ENCODE measurements at places on chromosomes 5 and 9.

GRCh38 chr9:113798062-113799030, 77.8 kb upstream of the ZNF618 start:
- H3K27me3 ChIP-seq: peaks cover 4% of the 10 kb centered on the region
- no peak overlapping the region for H3K4me3 ChIP-seq
- H3K27ac ChIP-seq: no peak overlapping the region
- H3K4me1 ChIP-seq: no peaks in the 10 kb centered on the region
- no peaks in the 10 kb centered on the region for H3K36me3 ChIP-seq
- no peak for DNase-seq

GRCh38 chr9:25678147-25678666, at the start of gene TUSC1:
Gene TUSC1 (minus strand): TSS chr9:25678444. CDS start chr9:25678312, 132 bp downstream.
- H3K27ac ChIP-seq: no peak within 1 kb of the TSS
- H3K4me1 ChIP-seq: no peaks in the 10 kb centered on the region
- DNase-seq: no peak
- no peak within 1 kb of the TSS for H3K4me3 ChIP-seq
- no peaks in the 10 kb centered on the region for H3K36me3 ChIP-seq

DNA sequence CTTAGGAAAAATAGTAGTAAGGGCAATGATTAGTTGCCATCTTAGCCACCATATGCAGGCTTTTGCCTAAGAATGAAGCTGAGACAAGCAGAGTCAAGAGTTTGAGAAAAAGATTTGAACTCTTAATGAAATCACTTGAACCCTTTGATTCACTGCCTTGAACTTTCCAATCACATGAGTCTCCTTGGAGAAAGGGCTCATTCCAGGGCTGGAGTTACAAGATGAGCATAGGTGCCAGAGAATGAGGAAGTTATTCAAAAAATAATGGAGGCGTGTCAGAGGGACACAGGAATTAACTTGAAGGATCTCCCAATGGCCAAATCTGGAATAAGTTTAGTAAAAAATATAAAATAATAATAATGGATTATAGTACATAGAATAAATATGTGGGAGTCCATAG, 35.3 kb downstream of the MAT2B start:
- DNase-seq: no peak
- peaks cover 9% of the 10 kb centered on the region for H3K27me3 ChIP-seq
- H3K36me3 ChIP-seq: no peaks in the 10 kb centered on the region
- H3K4me3 ChIP-seq: no peak overlapping the region

GRCh38 chr9:128469070-128469469, 13.3 kb downstream of the ODF2 start:
- H3K36me3 ChIP-seq: peaks cover 14% of the 10 kb centered on the region
- no peak for DNase-seq
- no peak overlapping the region for H3K27ac ChIP-seq
- no peaks in the 10 kb centered on the region for H3K4me1 ChIP-seq
- H3K27me3 ChIP-seq: no peaks in the 10 kb centered on the region

- DNase-seq: no peak
- H3K27me3 ChIP-seq: no peaks in the 10 kb centered on the region
- no peak overlapping the region for H3K27ac ChIP-seq
- H3K4me3 ChIP-seq: no peak overlapping the region
- no peaks in the 10 kb centered on the region for H3K36me3 ChIP-seq
Measured at GRCh38 chr9:69857131-69857530, 36.5 kb downstream of the CFAP95 start.

- H3K4me3 ChIP-seq: peak overlapping the region; percentile 99
- H3K27ac ChIP-seq: peak overlapping the region; percentile 99
- H3K4me1 ChIP-seq: peaks cover 51% of the 10 kb centered on the region
- peaks cover 5% of the 10 kb centered on the region for H3K27me3 ChIP-seq
Measured at GRCh38 chr9:128689820-128690683, 1.0 kb downstream of the SET start.

GRCh38 chr9:78620764-78621163, 323.8 kb downstream of the PSAT1 start:
- H3K27me3 ChIP-seq: no peaks in the 10 kb centered on the region
- no peak for DNase-seq
- no peak overlapping the region for H3K27ac ChIP-seq
- no peaks in the 10 kb centered on the region for H3K4me1 ChIP-seq
- H3K4me3 ChIP-seq: no peak overlapping the region
- H3K36me3 ChIP-seq: no peaks in the 10 kb centered on the region

- H3K36me3 ChIP-seq: no peaks in the 10 kb centered on the region
- no peak overlapping the region for H3K4me3 ChIP-seq
- no peak for DNase-seq
- H3K27ac ChIP-seq: no peak overlapping the region
Measured at GRCh38 chr5:120682851-120683250, 218.8 kb downstream of the PRR16 start.

DNA sequence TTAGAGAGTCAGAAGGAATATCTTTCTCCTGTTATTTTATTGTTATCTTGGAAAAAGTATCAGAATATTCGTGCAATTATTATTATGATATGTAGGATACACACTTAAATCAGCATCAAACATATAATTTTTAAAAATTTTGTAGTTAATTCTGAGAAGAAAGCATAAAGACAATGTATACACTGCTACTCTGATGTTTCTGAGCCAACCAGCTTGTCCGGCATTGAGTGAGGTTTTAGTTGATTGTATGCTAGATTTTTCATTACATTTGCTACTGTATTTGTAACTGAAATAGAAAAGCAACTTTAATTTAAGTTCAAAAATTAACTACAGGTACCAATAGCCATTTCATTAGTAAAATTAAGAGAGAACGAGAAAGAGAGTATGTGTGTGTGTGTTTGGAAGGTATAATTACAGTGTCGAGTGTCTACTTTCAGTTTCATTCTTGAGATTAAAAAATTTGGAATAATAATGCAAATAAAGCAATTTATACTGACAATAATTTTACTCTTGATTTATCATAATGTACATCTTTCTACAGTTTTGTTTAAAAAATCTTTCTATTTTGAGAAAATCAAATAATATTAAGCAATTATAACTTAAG, 160.4 kb upstream of the CDH12 start:
- no peaks in the 10 kb centered on the region for H3K4me1 ChIP-seq
- H3K27me3 ChIP-seq: no peaks in the 10 kb centered on the region
- DNase-seq: no peak

DNA sequence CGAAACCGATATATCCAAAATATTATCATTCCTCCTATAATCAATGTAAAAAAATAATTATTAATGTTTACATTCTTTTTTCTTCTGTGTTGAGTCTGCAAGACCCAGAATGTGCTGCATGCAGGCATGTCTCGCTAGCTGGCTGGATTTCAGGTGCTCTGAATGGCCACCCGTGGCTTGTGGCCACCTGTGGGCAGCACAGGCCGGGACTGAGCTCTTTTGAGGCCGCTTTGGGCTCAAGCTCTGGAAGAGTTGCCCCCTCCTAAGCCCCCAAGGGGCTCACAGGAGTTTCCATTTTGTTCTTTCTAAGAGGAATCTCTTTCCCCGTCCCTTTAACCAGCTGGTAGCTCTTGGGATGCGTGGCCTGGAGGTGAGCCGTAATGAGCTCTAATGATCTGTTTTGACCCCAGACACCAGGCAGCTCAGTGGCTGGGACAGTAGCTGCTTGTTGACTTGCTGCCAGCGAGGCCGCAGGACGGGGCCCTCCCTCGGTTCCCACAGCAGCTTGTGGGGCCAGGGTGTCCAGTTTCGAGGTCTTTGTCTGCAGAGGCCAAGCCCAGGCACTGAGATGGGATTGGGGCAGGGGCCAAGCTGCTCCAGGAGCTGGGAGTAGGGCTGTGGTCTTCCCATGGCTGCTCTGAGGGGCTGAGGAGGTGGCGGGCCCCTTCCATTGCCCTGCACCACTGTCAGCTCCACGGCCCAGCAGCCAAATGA, 20.8 kb downstream of the ASS1 start:
- H3K4me1 ChIP-seq: peaks cover 31% of the 10 kb centered on the region
- no peaks in the 10 kb centered on the region for H3K36me3 ChIP-seq
- no peak overlapping the region for H3K27ac ChIP-seq
- H3K27me3 ChIP-seq: peaks cover 34% of the 10 kb centered on the region
- no peak for DNase-seq
- no peak overlapping the region for H3K4me3 ChIP-seq

DNA sequence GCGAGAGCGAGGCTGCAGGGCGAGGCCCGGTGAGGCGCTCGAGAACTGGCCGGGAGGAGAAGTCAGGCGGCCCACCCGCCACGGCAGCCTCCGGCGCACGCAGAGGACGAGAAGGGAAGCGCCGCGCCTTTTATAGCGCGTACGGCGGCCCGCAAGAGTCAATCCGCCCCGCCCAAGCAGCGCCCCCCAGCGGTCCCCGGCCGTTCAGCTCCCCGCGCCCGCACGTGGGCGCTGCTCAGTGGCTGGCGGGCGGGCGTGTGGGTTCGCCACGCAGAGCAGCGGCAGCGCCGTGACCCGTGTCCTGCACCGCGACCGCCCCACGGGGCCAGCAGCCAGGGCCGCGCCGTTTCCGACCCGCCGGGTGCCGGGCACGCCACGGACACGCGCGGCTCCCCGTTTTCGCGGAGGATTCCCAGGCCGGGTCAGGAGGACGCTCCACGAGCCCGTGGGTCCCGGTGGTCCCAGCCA, 14.6 kb downstream of the LCN10 start:
- peak; percentile 93 for DNase-seq
- no peak overlapping the region for H3K27ac ChIP-seq
- H3K4me1 ChIP-seq: peaks cover 35% of the 10 kb centered on the region

- H3K27me3 ChIP-seq: no peaks in the 10 kb centered on the region
- DNase-seq: no peak
Measured at GRCh38 chr5:86232246-86232645, 385.5 kb upstream of the COX7C start.

DNA sequence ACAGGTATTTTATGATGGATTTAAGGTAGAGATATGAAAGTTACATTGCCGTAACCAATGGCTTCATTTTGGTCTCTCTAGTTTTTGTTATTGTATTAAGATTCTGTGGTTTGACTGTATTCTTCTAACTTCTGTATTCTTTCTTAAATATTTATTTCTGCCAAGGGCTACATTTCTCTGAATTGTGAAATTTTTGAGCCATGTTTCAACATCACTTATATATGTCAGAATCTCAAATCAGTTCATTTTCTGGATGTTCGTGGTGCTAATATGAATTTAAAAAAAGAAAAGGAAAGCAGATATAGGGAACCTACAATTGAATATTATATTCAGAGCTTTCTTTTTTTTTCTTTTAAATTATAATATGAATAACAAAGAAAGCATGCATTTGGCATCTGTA, 142.7 kb downstream of the ANXA1 start:
- H3K27ac ChIP-seq: no peak overlapping the region
- H3K4me3 ChIP-seq: no peak overlapping the region
- peaks cover 2% of the 10 kb centered on the region for H3K36me3 ChIP-seq
- no peak for DNase-seq

- H3K4me1 ChIP-seq: no peaks in the 10 kb centered on the region
- H3K27me3 ChIP-seq: no peaks in the 10 kb centered on the region
- no peak for DNase-seq
- H3K27ac ChIP-seq: no peak overlapping the region
- H3K36me3 ChIP-seq: peaks cover 12% of the 10 kb centered on the region
Measured at GRCh38 chr5:93954421-93955069, 213.1 kb upstream of the POU5F2 start.

DNA sequence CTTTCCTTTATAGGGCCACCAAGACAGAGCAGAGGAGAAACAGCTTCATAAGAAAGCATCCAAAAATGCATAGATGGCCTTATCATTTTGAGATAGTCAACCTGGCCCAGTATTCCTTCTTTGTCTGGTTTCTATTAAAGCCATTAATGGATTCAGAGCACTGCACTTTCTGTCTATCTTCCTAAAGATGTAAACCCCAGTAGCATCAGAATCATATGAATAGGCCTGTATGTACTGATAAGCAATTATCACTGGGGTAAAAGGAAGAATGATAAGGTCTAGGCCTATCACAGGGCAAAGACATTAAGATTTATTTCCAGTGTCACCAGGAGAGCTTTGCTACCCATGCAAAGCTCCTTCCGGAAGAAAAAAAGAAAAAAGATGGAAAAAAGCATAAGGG, 432.5 kb upstream of the C9orf72 start:
- no peak for DNase-seq
- no peak overlapping the region for H3K27ac ChIP-seq
- no peaks in the 10 kb centered on the region for H3K27me3 ChIP-seq
- H3K4me1 ChIP-seq: no peaks in the 10 kb centered on the region

- no peaks in the 10 kb centered on the region for H3K4me1 ChIP-seq
- DNase-seq: no peak
- H3K36me3 ChIP-seq: no peaks in the 10 kb centered on the region
- H3K27me3 ChIP-seq: peaks cover 76% of the 10 kb centered on the region
- no peak overlapping the region for H3K4me3 ChIP-seq
Measured at GRCh38 chr5:73274881-73275663, 102.1 kb downstream of the TMEM174 start.

GRCh38 chr5:96752341-96753016, 55.3 kb downstream of the ERAP1 start:
- peaks cover 3% of the 10 kb centered on the region for H3K36me3 ChIP-seq
- no peak overlapping the region for H3K4me3 ChIP-seq
- H3K27me3 ChIP-seq: no peaks in the 10 kb centered on the region
- H3K4me1 ChIP-seq: peaks cover 20% of the 10 kb centered on the region

- H3K27ac ChIP-seq: no peak overlapping the region
- H3K4me3 ChIP-seq: no peak overlapping the region
- peaks cover 3% of the 10 kb centered on the region for H3K4me1 ChIP-seq
- H3K36me3 ChIP-seq: no peaks in the 10 kb centered on the region
Measured at GRCh38 chr5:174310243-174310642, 264.7 kb downstream of the NSG2 start.

DNA sequence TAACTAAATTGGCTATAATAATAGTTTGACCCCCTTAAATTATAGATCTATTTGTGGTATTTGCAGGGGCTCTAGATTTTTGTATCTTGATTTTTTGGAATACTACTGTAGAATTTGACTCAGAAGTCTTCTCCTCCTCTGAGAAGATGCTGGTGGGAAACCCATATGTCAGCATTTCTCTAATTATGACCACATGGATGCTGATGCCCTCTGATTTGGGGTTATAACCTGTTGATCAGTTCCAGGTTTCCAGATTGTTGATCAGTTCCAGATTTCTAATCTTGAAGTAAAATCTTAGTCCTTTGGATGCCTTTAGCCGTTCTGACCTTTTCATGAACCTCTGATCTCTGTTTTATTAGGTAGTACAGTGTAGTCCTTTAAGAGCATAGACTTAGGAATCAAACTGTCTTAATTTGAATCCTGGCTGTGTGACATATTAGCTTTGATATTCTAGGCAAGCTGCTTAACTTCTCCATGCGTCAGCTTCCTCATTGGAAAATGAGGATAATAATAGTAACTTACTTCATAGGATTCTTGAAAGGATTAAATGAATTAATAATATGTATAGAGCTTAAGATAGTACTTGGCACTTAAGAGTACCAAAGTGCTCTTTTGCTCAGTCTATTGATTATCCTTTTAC, 8.1 kb downstream of the FSD1L start:
- peaks cover 35% of the 10 kb centered on the region for H3K4me1 ChIP-seq
- no peak overlapping the region for H3K27ac ChIP-seq
- no peak overlapping the region for H3K4me3 ChIP-seq
- no peak for DNase-seq
- no peaks in the 10 kb centered on the region for H3K27me3 ChIP-seq

- no peaks in the 10 kb centered on the region for H3K36me3 ChIP-seq
- no peak overlapping the region for H3K4me3 ChIP-seq
- peaks cover 11% of the 10 kb centered on the region for H3K4me1 ChIP-seq
- H3K27ac ChIP-seq: no peak overlapping the region
Measured at GRCh38 chr5:8213701-8214240, 344.8 kb downstream of the MTRR start.
